Kidney epithelial cell (primary cell): ENCODE measurements at places on chromosomes 11 and 22.

- no peak for DNase-seq
Observed at GRCh38 chr11:75246671-75247350, 6.2 kb downstream of the TPBGL start.

- peak; percentile 71 for DNase-seq
Observed at GRCh38 chr22:29994027-29994715, 86.1 kb upstream of the HORMAD2 start.

DNA sequence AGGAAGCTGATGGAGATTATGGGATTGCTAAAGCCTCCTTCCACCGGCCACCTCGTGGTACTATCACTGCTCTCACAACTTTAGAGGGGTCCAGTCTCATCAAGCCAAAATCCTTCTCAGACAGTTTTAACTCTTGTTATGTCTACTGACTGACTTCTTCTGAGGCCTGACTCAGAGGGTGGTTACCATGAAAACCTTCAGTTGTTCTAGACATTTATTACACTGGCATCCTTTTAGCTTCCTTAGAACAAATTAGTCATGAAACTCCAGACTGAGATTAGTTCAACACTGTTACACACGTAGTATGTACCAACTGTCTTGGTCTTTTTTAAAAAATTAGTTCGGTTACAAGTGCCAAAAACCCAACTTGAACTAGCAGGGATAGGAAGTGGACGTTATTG, 7.5 kb downstream of the DIXDC1 start:
- DNase-seq, result peak; percentile 94

- DNase-seq, result no peak
Observed at GRCh38 chr11:86292912-86293616, 9.0 kb upstream of the HIKESHI start.

DNA sequence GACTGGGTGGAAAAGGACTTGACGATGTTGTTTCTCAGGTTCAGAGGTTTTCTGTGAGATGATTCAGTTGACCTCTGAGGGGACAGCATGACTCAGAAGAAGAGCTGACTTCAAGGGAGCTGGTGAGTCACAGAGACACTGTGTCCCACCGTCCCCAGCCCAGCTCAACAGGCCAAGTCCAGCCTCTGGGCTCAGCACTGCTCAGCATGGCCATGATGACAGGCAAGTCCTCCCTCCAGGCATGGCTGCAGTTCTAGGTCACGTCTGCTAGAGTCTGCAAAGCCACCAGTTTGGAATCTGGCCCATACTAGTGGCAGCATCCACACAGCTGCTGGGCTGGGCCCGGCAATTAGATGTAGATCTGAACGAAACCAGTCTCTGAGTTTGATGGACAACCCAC, 12.9 kb downstream of the TRIM29 start:
- no peak for DNase-seq

DNA sequence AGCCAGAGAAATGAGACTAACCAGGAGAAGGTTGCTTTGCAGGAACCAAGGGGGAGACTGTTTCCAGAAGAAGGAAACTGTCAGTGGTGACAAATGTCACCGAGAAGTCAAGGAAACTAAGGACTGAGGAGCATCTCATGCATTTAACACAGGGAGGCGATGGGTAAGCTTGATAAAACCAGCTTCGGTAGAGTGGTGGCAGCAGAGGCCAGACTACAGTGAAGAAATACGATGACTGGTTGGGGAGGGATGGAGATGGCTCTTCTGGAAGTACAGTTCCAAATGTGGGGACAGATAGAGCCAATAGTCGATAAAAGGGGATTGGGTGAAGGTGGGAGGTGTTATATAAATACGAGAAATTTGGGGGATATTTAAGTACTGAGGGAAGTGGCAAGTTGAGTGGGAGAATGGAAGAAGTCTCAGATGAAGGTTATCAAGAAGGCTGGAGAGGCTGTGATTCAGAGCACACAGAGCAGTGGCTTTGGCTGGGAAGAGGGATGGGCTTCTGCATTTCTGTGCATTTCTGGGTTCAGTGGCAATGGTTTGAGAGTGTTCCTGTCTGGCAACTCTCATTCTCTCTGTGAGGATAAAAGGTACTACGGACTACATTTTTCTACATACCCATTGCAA, 29.2 kb downstream of the SC5D start:
- DNase-seq, result no peak

- DNase-seq, result peak; percentile 63
Observed at GRCh38 chr11:6693342-6694228, 10.4 kb upstream of the MRPL17 start.

DNA sequence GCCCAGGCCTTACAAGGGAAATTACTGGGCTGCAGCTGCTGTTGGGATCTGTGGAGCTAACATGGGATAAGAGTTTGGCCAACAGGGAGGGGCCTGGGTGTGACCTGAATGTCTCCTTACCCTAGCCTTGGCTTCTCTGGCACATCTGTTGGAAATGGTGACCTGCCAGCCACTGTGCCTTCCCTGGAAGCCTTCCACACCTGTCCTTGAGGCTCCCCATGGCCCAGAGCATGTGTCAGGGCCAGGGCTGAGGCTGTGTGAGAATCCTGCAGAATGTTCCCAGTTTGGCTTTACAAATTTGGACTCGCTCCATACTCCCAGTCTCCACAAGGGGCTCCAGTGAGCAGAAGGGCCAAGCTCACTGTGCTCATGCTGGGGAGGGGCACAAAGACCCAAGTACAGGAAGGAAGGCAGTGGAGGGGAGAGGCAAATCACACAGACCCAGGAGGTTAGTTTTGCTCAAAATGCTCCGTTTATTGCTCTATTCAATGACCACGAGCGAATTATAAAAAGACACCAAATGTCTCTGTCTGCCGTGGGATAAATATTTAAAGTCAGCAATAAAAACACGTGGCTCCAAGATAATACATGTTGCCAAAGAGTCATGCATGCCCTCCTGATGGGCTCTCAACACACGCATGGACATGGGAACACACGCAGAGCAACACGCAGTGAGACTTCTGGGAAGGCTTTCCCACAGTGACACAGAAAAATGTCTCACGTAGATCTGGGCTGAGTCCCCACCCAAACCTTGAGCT, 1.7 kb upstream of the IGSF22 start:
- DNase-seq, result no peak

- no peak for DNase-seq
Observed at GRCh38 chr22:29948385-29948769, 65.4 kb downstream of the MTMR3 start.

- no peak for DNase-seq
Observed at GRCh38 chr22:31497148-31497938, 1.0 kb downstream of the SFI1 start.

DNA sequence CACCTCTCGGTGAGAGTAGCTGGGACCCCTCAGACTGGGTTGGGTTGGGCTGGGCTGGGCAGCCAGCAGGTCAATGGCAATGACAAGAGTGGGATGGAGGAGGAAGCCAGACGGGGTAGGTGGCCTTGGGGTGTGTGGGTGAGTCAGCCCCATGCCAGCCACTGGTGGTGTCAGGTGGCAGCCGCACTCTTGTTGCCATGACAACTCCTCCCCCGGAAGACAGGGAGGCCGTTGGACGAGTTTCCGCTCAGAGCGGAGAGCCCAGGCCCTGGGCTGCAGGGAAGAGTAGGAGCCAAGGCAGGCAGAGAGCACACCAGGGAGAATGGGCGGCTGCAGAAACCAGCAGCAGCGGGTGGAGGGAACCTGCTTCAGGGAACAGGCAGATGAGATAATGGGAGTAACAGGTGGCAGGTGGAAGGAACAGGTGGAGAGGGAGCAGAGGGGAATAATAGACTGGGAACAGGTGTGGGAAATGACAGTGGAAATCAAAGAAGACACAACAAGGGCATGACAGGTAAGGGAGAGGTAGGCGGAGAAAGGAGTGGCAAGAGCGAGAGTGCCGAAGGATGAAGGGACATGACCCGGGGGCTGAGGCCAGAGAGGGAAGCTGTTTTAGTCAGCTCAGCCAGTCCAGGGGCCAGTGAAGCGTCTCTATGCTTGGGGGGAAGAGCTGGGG, 8.7 kb downstream of the SPTBN2 start:
- DNase-seq, result peak; percentile 86

- no peak for DNase-seq
Observed at GRCh38 chr22:11613898-11614755, 3913.9 kb upstream of the OR11H1 start.

GRCh38 chr11:110990311-110990710, 255.2 kb upstream of the POU2AF2 start:
- DNase-seq, result no peak

DNA sequence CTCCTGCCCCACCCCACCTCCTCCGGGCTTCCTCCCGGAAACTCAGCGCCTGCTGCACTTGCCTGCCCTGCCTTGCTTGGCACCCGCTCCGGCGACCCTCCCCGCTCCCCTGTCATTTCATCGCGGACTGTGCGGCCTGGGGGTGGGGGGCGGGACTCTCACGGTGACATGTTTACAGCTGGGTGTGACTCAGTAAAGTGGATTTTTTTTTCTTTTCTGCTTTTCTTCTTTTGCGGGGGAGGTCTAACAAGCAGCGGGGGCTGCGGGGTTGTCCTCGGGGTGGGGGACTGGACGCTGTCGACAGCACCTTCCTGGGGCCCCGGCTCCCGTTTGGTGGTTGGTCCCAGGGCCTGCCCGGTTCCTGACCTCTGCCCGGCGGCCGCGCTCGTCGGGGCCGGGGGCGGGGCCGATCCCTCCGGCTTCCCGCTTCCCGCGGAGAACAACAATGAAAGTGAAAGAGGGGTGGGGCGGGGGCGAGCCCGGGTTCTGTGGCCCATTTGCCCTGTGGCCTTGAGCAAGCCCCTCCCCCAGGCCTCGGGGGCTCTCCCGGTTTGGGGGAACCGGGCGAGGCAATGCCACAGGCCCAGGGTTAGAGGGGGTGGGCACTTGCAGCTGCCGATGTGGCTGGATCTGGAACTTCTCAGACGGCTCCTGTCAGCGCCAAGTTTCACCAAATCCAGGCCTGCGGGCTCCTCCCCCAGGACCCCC, 975 bp upstream of the MDK start:
- no peak for DNase-seq

DNA sequence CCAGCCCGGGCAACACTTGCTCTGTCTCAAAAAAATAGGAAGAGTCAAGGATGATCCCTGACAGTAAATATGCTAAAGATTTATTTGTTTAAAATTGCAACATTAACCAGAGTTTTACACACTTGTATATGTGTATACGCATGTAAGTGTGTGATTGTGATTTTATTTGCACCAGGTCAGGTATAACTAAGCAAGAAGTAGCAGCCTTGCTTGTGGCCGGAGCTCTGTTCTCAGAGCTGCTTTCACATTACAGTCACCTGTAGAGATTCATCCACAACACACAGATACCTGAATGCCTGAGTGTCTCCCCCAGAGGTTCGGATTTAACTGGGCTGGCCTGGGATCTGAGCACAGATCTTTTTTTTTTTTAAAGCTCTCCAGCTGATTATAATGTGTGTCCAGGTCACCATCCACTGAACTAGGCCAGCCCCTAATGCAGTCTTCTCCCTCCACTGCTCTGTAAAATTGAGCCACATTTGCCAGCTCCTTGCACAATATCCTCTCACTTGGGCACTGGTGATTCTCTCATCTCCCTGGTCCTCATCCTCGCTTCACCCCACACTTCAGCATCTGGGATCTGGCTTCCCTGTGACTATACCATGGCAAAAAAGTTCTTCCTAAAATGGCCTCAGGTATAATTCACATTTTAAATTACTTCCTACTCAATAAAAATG, 48.3 kb downstream of the LIF start:
- no peak for DNase-seq

GRCh38 chr11:70025308-70025707, 52.8 kb upstream of the ANO1 start:
- no peak for DNase-seq

- DNase-seq, result no peak
Observed at GRCh38 chr11:32388871-32389770, 46.2 kb downstream of the WT1 start.

DNA sequence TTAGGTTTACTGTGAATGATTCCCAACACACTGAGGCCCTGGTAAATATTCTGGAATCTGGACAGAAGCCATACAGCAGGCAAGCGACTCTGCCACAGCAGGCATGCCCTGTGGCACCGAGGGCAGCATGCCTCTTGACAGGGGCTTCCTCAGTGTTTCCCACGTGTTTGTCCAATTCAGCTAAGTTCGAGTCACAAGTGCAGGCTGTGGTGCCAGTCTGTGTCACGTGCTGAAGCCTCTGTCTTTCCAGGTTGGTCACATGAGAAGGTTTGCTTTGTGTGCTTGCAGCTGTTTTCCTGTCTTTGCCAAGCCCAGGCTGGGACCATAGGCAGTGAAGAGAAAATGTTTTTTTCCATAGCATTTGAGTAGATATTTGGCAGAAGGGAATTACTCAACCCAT, 2.4 kb upstream of the PPFIBP2 start:
- DNase-seq, result no peak

GRCh38 chr11:95910638-95911368, 13.1 kb downstream of the MTMR2 start:
- DNase-seq, result no peak

DNA sequence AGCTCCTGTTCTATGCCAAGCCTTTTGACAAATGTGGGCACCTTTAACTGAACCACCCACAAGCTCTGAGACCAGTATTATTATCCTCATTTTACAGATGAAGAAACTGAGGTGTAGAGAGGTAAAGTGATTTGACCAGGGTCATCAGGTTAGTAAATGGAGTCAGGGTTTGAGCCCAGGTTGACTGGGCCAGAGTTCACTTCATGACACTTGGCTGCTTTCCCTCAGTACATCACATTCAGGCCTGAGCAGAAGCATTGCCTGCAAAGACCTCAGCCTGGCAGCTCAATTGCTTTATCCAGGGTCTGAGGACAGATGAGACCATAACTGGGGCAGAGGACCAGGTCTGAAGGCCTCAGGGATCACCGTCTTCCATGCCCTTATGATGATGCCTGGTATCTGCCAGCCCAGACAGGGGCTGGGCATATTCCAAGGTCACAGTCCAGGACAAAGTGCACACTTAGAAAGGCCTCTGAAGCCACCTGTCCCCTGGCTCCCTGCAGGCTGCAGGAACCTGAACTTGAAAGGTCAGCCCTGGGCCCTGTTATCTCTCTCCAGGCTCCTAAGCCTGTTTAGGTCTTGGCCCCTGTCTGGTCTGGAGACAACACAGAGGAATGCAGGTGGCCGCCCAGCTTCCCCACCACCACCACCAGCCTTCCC, 32.0 kb downstream of the POU2AF3 start:
- DNase-seq, result no peak

DNA sequence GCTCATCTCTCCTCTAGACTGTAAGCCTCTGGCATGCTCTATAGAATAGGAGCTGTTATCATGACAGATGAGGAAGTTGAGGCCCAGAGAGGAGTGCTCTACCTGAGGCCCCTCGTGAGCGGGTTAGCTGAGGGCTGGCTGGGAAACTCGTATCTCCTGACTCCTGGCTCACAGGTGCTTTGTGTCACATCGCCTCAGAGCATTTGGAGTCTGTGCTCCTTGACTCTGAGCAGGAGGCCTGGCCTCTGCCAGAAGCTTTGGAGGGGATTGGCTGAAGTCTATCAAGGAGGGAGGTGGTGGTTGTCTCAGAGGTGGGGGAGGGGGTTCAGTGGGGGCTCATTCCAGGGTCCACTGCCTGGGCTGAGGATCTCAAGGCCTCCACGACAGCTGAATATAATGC, 7.4 kb downstream of the KCNC1 start:
- no peak for DNase-seq
